ENCODE measurements at places on chromosomes 7 and 10. TPM values are rescaled to one million over a fixed set of nuclear protein-coding genes. Genes with fewer than 3 reads are reported as not detected.

Gene CUZD1
- 1.3 TPM for total RNA-seq

Gene OR6B1
- not detected for total RNA-seq

Gene FKBP9
- 134 TPM for total RNA-seq

Gene SEMA3E
- 9.2 TPM for total RNA-seq

Gene APBB1IP
- total RNA-seq, result 2.9 TPM

Gene SLC26A3
- total RNA-seq, result not detected

Gene JMJD1C
- 315 TPM for total RNA-seq

Data from camera-type eye (tissue), 1 donor.